ENCODE measurements at places on chromosomes 2 and 18.

DNA sequence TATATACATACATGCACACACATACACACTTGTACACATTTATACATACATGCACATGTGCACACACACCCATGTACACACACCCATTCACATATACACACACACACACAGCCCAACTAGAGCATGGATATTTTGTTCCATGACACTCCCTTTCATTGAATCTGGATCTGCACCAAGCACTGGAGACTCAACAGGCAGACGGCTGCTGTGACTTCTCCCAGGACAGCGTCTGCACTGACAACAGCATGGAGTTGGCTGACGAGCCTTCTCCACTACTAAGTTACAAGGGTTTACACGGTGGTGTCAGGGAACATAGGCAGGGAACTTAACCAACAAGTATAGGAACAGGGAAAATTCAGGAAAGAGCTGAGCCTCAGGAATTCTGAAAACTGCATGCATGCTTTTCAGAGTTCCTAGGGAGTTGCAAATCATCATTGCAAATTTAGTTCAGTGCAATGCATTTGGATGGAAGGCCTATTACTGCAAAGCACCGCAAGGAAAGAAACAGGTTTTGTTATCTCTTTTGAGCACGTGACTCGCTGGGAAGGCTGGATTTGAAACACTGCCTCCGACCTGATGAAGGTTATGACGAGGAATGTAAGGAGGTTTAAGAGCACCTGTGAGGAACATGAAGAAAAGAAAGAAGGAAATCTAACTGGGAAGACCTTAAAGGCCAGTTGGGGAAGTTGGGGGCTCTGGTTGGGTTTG is 35.9 kb downstream of the TMEM18 start:
- DNase-seq, result no peak

- DNase-seq, result no peak
These were observed 110.7 kb downstream of the RND3 start for GRCh38 chr2:150376553-150377335.

DNA sequence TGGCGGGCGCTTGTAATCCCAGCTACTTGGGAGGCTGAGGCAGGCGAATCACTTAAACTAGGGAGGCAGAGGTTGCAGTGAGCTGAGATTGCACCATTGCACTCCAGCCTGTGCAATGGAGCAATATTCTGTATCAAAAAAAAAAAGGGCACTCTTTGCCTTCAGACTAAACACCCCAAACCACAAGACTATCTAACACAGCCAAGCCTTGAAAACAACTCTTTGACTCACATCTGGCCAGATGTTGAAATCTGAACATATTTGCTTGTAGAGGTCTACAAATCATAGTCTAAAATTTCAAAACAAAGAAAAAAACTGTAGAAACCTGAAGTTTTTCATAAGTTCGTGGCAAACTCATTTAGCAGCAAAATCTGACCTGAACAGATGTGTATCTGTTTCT is 94.9 kb downstream of the FAM161A start:
- DNase-seq, result no peak

DNA sequence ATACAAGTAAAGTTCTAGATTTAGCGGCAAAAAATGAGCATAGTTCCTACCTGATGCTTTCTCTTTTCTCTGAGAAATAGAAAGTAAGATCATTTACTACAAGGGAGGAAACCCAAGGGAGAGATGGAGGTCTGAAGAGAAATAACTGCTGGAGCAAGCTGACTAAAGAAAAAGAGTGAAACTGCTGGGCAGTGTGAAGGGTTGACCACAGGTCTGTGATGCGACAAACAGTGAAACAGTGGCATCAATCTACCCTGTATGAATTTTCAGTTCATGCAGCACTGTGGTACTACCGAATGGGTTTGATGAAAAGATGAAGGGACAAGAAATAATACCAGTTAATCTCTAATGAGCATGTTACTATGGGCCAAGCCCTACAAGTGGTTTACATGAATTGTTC is 52.2 kb downstream of the CUL3 start:
- DNase-seq, result no peak

- DNase-seq, result no peak
These were observed 1.3 kb downstream of the SP9 start for GRCh38 chr2:174335988-174336500.

DNA sequence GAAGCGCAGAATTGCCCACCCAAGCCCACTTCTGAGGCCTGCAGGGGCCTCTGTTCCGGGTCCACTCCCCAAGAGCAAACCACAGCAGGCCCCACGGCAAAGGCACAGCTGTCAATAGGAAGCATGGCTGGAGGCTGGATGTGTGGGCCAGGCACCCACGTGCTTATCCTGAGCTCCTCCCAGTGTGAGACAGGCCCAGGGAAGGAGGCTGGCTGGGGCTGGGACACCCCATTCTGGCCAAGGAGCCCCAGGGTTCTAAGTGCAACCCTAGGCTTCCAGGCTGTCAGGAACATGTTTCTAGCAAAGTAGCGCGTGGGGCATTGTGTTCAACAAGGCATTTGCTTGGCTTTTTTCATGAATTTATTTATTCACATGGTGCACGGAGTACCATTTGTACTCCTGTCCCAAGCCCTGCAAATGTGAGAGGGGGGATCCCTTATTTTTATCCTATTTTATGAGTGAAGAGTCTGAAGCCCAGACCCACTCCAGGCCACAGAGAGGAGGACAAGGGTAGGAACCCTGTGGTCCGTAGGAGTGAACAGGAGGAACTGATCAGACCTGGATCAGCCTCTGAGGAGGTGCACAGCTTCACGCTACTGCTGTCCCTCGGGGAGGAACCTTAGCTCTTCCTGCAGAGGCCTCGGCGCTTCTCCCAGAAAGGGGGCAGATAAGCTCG is 6.1 kb upstream of the RAB17 start:
- no peak for DNase-seq

DNA sequence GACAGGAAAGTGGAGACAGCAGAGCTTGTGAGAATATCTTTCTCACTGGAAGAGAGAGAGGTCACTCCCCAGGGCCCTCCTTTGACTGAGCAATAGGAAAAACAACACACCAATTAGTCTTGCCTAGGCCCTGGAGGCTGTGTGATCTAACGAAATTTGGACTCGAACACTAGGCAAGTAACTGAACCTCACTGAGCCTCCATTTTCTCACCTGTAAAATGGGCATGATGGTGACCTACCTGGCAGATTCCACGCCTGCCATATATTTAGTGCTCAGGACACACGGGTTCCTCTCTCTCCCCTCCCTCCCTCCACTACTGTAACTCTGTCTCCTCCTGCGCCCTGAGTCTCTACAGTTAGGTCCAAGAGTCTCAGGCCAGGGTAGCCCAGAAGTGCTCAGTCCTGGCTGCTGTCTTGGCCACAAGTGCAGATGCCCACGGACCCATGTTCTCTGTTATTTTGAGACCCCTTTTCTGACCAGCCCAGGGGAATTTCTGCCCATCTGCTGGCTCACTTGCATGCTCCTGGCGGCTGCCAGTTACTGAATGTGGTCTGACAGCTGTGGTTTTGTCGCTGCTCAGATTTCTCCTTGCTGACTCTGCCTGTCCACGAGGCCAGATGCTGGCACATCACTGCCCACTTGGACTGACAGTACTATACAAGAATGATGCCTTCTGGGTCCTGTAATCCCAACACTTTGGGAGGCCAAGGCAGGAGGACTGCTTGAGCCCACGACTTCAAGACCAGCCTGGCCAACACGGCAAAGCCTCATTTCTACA is 9.6 kb upstream of the GIGYF2 start:
- no peak for DNase-seq
